Hindlimb muscle (tissue), 1 donor: ENCODE measurements at places on chromosomes 1 and 21.

DNA sequence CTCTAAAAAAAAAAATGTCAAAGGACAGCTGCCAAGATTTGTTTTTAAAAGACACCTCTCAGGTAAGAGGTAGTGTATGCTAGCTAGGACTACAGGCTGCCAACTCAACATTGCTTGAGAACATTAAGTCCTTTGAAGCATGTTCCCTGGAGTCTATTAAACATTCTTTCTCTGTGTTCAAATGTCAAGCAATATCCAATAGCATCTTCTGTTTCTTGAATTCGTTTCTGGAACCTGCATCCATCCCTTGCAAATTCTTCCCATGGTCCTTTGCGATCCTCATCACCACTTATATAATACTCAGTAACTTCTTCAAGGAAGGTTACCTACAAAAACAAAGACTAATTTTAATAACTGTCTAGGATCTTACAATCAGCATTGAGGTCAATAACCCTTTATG, 5.6 kb downstream of the PPP1R15B start:
- no peak for DNase-seq

DNA sequence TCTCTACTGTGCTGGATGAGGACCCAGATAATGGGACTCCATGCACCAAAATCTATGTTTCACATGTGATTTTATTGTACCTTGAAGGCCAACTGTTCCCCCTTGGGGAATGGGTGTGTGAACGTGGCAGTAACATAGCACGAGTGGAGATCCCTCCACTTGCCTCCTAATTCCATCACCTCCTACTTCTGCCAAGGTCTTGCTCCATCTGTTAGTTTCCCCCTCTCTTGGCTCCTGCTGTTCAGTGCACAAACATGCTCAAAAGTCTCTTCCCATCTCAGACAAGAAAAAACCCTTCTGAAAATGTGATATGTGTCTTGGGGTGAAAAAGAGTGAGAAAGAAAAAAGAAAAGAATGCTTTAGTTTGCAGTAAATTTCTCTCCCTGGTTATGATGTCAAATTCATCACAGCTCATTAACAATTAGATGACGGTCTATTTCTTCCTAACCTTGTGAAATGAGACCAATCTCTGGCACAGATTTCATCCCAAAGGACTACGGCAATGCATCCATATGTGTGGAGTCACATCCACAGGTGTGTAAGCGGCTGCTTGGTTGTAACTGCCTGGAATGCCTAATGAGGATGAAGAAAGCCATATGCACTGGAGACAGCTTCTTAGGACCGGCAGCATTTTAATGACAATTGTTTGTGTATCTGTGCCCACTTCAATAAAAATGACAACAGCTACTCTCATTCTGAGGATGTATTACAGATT, 79.3 kb upstream of the DIRAS3 start:
- no peak for DNase-seq

DNA sequence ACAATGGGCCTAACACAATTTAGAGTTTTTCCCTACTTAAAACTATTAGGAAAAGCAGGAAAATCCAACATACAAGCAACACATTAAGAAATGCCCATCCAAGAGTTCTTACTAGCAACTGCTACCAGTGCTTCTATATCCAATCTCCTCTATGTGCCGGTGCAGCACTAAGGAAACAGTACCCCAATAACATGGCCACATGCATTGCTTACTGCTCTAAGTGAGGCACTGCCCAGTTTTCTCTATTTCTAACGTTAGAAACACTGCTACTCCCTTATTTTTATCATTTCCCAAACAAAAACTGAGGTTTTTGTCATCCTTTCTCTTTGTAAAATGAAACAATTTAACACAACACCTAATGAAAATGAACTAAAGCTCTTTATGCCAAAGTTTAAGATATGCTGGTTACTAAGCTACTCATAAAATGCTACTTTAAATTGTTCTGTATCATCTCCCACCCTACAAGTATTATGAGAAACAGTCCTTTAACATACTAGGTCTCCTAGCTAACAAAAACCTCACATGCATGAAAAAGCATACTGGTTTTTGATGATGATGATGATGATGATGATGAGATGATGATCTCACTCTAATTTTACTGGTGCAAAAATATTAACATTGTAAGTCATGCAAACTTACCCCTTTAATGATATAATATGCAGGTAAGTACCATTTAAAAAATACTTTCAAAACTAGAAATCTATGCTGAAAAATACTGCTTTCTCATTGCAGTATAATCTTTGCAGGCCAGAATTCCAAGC, 90.7 kb upstream of the TTC39A start:
- no peak for DNase-seq

DNA sequence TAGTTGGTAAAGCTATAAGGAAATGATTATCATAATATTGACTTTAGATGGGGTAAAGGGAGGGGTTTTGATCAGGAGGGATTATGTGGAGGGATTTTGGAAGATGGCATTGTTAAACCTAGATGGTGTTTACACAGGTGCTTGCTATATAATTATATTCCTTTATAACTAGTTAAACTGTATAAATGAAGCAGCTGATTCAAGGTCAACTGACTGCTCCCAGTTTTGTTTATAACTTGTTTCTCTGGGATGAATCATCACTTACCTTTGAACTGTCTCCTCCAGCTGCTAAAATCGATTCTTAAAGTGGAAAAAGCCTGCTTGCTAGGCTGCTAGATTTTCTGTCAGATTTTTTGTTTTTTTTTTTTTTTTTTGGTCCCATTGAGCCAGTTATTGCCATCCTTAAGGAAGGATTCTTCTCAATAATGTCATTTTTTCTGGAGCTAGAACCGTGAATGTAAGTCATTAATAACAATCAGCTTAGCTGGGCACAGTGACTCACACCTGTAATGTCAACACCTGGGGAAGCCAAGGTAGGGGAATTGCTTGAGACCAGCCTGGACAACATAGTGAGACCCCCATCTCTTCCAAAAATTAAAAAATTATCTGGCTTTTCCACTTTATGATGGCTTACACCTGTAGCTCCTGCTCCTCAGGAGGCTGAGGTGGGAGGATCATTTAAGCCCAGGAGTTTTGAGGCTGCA, 153.2 kb downstream of the PIK3R3 start:
- no peak for DNase-seq

- peak; percentile 94 for DNase-seq
Measured at GRCh38 chr21:42939582-42940413, 14.4 kb upstream of the ERVH48-1 start.

GRCh38 chr1:96722958-96723357, 1.4 kb downstream of the PTBP2 start:
- no peak for DNase-seq

DNA sequence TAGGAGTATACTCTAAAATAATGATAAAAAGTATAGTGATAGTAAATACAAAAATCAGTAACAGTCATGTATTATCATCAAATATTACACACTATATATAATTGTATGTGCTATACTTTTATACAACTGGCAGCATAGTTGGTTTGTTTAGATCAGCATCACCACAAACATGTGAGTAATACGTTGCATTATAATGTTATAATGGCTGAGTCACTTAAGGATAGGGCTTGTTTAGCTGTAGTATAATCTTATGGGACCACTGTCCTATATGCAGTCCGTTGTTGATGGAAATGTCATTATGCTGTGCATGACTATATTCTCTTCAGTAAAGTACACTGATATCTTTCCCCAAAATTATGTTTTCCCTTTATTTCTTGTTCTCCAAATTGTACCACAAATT, 92.8 kb downstream of the LYPLAL1 start:
- no peak for DNase-seq
